ENCODE measurements at places on chromosomes 2 and 18. TPM values are rescaled to one million over a fixed set of nuclear protein-coding genes. Genes with fewer than 3 reads are reported as not detected.

- DNase-seq, result no peak
Measured at GRCh38 chr18:49669403-49669802, 107.5 kb downstream of the LIPG start.

- no peak for DNase-seq
Measured at GRCh38 chr2:236166796-236167296, 1.3 kb downstream of the GBX2 start.

DNA sequence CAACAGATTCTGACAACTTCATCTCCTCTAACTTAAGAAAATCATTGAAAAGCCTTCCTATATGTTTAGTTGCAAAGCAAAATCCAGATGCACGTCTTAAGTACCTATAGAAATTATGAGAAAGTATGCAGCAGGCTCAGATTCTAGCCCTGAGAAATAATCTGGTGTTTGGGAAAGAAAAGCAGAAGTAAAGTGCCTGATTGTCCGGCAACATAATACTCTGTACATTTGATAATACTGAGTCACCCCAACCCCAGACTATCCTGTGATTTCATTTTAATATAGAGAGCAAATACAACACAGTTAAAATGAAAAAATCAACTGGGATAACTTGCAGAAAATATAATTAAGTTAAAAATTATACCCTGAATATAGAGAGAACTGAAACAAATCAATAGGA lies 13.5 kb downstream of the RFX8 start:
- DNase-seq, result no peak

GREB1 gene
- polyA plus RNA-seq, result 11.0 TPM

GRCh38 chr2:191479680-191480023 lies 198.3 kb upstream of the NABP1 start:
- DNase-seq, result no peak

OR6B3 gene
- polyA plus RNA-seq, result not detected

GRCh38 chr2:108388045-108388444 lies 10.3 kb downstream of the SULT1C4 start:
- no peak for DNase-seq

C2orf80 gene
- 0.85 TPM for polyA plus RNA-seq

PMAIP1 gene
- 3.2 TPM for polyA plus RNA-seq

- no peak for DNase-seq
Measured at GRCh38 chr2:150916467-150917396, 344.9 kb downstream of the RBM43 start.

DNA sequence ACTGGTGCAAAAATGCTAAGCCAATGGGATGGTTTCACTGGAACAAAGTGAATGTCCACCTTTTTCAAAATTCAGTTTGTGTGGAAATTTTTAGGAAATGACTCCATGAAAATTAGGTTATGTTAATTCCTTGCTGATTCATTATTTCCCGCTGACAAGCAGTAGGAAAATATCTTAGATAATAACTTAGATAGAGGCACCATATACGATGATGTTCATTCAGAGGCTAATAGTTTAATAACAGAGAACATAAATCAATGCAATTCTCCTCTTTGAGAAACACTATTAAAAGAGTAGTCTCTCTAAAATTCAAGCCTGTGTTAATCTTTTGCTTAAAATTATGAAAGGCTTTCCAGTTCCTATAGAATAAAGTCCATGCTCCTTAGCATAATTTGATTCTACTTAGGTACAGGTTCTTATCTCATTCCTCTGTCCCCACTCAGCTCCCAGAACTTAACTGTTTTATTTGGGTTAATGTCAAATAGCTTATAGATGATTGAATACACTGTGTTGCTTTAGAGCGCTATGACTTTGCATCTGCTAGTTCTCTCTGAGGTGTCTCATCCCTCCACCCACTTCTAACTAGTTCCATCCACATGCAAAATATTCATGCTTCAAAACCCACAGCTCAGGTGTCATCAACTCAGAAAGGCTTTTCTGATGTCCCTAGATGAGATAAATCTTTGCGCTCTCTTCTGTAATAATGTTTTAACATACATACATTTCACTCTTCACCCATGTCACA lies 503.6 kb downstream of the ERBB4 start:
- no peak for DNase-seq

GPD2 gene
- 28.3 TPM for polyA plus RNA-seq

DNA sequence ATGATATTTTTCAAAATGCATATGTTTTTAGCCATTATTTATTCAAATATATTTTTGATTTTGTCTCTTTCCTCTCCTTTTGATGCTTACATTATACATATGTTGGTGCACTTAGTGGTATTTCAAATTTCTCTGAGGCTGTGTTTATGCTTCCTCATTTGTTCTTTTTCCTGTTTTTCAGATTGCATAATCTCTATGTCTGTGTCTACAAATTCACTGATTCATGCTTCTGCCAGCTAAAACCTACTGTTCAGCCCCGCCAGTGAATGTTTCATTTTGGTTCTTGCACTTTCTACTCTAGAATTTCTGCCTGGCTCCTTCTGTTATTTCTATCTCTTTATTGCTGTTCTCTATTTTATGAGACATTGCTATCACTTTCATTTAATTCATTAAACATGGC lies 951.7 kb upstream of the CNTNAP5 start:
- no peak for DNase-seq

DNA sequence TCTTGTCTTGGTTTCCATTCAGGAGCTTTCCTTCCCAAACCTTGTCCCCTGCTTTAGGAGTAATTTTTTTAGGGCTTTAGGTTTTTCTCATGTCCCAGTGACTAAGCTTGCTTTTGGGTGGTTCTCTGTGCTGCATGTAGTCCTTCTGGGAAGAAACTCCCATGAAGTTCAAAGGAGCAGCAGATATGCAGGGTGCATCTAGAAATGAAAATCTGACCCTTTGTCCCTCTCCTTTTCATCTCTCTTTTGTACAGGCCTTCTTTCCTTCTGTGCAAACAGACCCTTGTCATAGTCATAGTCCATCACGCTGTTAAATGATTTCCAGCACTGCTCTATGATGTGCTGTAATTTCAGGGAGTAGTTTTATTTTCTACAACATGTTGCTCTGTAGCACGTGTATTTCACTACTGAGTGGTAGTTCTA lies 20.4 kb downstream of the FMNL2 start:
- no peak for DNase-seq

- DNase-seq, result no peak
Measured at GRCh38 chr2:109497463-109497862, 116.3 kb downstream of the SEPTIN10 start.

- DNase-seq, result no peak
Measured at GRCh38 chr2:187206471-187206870, 241.6 kb downstream of the CALCRL start.

DNA sequence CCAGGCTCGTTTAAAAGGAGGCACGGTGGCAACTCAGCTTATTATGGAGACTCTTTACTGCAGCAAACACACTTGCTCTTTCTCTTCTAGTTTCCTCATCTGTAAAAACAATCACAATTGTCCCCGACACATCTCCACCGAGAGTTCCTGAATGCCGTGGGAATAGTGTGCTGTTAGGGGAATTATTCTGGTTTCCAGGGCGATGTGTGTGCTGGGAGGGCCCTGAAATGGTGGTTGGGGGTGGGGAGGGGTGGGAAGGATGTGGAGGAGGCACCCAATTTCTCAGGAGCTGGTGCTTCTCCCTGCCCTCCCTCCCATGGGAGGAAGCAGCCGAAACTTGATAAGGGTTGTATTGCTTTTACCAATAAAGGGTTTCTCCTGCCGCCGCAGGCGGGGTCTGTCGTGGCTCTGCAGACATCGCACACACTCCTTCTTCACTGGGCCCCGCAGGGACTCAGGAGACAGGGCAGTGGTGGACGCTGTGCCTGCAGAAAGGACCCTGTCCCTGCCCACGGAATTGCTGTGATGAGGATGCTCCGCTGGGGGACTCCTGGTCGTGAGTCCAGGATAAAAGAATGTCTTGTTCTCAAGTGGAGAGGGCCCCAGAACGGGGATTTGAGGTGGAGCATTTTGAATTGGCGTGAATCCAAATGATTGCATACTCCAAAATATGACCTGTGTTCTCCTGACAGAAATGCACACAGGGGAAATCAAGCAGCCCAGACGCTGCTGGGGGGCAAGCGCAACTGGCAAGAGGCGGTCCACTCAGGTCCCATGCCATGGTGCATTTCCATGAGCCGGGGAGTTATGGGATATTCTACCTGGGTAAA lies 119.2 kb downstream of the ACKR3 start:
- no peak for DNase-seq

DNA sequence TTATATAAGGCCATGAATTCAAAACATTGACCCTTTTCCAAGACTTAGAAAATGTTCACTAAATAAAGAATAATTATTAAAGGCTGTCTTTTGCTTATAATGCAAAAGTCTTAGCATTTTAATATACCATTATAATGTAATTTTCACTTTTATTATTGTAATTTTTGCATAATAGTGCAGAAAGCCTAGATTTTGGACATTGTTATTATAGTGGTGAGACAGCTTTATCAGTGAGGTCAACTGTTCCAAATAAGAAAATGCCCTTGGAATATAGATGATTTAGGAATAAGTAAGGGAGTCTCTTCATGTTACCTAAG lies 56.6 kb downstream of the ATIC start:
- no peak for DNase-seq

POTEC gene
- polyA plus RNA-seq, result 0.06 TPM

DNA sequence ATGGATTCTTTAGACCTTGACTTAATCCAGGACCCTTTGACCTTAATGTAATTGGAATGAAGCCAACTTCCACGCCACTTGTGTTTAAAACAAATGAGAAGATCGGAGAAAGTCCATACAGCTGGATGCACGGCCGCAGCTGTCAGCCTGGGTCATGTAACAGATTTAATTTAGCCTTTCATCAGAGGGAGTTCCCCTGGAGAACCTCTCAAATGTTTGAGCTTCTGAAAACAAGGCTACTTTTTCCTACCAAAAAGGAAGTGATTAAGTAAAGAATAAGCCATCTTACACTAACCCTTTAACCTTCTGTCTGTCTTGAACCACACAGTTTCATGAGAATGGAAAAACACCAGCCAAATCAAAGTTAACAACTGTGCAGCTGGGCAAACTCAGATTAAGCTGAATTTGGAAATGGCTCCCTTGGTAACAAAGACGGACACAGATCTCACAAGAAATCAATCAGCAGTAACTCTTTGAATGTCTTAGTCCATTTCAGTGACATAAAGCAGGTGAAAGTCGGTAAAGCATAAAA lies 103.6 kb downstream of the DOCK10 start:
- no peak for DNase-seq

ILKAP gene
- polyA plus RNA-seq, result 42.9 TPM

AKAIN1 gene
- polyA plus RNA-seq, result not detected

- no peak for DNase-seq
Measured at GRCh38 chr2:178404368-178404767, 46.6 kb downstream of the PRKRA start.

- no peak for DNase-seq
Measured at GRCh38 chr18:57087644-57088376, 59.1 kb upstream of the BOD1L2 start.

GRCh38 chr18:28767727-28768211 lies 590.8 kb upstream of the CDH2 start:
- no peak for DNase-seq

VWC2L gene
- polyA plus RNA-seq, result 0.07 TPM

MRPL19 gene
- polyA plus RNA-seq, result 65.6 TPM

HOXD13 gene
- polyA plus RNA-seq, result 0.14 TPM

DNA sequence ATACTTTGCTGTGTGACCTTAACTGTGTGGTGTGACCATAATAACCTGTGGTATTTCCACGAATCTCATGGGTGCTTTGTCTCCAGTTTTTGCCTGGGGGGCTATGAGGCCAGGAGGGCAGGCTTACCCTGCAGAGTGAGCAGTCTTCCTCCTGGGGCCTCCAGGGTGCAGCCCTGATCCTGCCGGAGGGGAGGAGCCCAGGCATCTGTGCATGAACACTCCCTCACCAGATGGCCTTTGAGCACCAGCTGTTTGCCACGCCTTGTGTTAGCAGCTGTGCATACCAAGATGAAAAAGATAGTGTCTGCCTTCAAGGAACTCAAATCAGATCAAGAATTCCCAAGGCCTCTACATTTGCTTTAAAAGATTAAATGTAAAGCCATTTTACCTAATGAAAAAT lies 75.0 kb upstream of the RBM44 start:
- DNase-seq, result no peak

PFN4 gene
- 1.6 TPM for polyA plus RNA-seq

IL1F10 gene
- not detected for polyA plus RNA-seq

- no peak for DNase-seq
Measured at GRCh38 chr2:54191361-54192135, 64.5 kb downstream of the TSPYL6 start.

DNA sequence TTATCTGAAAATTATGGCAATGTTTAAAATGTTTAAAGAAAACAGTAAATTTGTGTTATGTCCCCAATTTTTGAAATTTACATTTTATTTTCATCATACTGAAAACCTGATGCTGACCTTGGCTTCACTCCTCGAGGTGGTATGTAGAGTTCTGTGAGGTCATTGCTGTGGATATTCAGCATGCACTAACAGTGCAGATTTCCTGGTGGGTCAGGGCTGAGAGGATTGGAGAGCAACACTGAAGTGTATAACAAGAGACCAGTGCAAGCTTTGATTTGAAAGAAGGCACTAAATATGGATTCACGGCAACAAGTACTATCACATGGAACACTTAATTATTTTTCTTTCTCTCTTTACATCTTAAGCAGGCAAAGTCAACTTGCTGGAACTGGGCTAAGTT lies 134.1 kb downstream of the SLC8A1 start:
- DNase-seq, result no peak

DQX1 gene
- polyA plus RNA-seq, result 0.08 TPM

GKN1 gene
- polyA plus RNA-seq, result not detected

SERPINB3 gene
- polyA plus RNA-seq, result 0.12 TPM

DNA sequence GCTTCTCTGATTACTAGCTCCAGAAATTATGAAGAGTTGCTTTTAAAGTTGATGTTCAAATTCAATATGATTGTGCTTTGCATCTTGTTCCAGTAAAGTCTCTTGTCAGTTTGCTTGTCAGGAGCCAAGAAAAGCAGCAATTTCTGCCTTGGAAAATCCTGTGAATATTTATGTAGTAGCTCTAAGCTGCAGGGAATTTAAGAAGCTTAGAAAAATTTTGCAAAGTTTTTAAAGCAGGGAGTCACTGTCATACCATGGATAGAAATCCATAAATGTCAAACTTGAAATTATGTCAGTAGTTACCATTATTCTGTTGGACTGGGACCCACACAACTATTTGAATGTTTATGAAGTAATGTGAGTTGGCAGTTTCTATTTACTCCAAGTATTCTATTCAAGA lies 169.3 kb downstream of the TMEM200C start:
- no peak for DNase-seq

TMEFF2 gene
- 14.1 TPM for polyA plus RNA-seq

GRCh38 chr2:119775102-119775501 lies 15.4 kb downstream of the PTPN4 start:
- DNase-seq, result no peak

DNA sequence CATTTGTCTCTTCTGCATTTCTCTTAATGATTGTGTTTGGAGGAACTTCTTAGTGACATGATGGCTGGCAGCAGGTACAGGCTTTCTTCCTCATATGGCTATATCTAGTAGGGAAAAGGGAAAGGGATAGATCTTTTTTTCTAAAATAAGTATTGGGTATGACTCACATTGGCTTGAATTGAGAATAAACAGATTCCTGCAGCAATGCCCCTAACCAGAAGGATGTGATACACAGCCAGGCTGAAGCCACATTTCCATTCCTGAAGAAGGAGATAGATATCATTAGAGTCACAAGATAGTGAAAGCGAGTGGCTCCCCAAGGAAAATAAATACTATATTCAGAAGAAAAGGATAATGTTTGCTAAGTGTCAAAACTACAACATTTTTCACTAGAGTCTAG lies 61.1 kb downstream of the VWC2L start:
- DNase-seq, result no peak

CD28 gene
- 2.1 TPM for polyA plus RNA-seq

- peak; percentile 89 for DNase-seq
Measured at GRCh38 chr18:12377556-12378197, 650 bp upstream of the AFG3L2 start.
